ENCODE measurements at places on chromosomes 5 and 9. TPM values are rescaled to one million over a fixed set of nuclear protein-coding genes. Genes with fewer than 3 reads are reported as not detected.

DNA sequence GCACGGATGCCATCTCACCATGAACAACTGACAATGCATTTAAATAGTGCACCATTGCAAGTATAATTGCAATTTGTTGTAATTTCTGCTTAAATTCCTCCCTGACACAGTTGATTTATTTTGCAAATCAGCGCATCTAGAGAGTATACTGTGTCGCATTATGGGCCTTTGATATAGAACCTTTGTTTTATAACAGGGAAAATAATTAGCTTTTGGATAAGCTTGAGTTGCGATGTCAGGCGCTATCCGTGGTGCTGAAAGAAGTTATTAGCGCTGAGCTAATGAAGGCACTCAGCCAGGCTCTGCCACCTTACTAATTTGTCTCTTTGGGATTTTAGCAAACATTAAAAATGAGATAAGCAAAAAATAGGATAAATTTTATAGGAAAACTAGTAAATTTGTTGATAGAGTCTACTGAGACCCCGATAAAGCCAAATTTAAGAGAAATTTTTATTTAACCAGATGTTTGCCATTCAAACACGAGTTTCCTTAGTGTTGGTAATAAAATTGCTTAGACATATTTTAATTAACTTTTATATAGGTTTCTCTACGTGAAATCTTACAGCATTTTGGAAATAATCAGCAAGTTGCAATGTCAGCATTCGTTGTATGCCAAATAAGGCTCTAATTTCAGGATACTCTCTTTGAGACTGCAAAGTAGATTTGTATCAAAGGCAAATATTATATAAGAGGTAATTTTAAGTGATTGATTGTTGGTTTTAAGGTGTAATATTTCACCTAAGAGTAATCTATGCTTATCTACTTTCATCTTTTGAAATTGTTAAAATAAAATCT lies 355.5 kb downstream of the TLR4 start:
- no peak for DNase-seq

DNA sequence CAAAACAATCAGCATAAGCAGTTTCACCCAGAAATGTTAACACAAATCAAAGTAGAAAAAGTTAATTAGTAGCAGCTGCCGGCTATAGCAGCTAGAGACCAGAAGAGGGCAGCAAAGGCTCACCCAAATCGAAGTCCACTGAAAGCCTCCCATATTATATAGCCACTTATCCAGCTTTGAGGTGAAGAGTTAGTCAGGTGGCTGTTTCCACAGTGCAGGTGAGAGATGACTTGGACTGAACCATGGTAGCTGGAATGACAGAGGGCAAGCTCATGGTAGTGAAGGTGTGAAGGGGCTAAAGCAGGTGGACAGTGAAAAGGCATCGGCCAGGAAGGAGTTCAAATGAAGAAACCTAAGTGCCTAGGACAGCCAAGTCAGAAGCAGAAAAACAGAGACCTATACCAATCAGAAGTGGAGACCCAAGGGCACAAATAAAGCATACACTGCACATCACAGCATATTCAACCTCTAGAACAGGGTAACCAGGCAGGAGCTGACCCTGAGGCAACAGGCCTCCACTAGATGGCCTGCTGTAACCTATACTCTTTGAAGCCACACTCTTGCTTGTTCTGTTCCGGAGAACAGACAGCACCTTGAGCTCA lies 7.2 kb upstream of the RNF38 start:
- peak; percentile 68 for DNase-seq

TMEM215 gene
- total RNA-seq = 9.7 TPM

DNA sequence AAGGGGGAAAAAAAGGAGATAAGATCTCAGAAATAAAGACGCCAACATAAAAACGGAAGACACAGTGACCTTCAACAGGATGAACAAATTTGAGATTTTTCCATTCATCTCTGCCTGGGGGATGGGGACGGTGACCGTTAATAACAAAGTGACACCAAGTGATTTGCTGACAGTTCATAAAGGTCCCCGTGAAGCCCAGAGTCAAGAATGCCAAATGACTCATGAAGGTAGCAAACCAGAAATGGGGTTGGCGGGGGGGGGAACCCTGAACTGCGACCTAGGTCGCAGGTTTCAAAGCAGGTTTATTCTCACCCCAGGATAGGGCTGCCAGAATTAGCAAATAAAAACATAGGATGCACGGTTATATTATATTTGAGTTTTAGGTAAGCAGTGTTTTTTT lies 21.1 kb upstream of the SHB start:
- no peak for DNase-seq

- no peak for DNase-seq
Observed at GRCh38 chr9:86082870-86083269, 16.5 kb downstream of the GOLM1 start.

FAM169A gene
- total RNA-seq = 11.4 TPM

DNA sequence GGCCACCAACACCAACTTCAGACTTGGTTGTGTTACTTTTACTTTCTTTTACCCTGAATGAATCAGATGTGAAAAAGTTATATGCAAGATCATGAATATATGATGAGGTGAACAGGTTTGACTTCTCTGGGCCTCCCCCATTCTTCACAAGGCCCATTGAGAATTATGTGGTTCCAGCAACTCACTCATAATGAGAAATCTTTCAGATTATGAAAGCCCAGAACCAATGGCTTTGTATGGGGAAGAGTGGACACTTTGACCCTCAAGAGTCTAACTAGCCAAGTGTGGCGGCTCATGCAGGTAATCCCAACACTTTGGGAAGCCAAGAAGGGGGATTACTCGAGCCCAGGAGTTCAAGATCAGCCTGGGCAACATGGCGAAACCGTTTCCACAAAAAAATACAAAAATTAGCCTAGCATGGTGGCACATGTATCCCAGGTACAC lies 16.1 kb upstream of the LNPEP start:
- no peak for DNase-seq

DNA sequence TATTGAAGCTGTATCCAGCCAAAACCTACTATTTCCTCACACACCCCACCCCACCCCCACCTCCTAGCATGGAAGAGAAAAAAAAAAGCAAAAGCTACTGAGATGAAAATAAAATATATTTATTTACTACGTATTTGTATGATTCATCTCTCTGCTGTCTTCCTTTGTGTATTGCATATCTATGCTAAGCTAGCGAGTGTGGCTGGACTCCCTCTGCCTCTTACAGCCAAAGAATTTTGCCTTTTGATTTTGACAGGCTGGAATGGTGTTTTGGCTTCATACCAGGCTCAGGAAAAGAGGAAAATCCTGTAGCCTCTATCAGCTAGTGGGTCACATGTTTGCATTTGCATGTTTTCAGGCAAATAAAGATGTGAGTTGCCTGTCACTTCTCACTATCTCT lies 2.2 kb downstream of the ABLIM3 start:
- DNase-seq = no peak

DNA sequence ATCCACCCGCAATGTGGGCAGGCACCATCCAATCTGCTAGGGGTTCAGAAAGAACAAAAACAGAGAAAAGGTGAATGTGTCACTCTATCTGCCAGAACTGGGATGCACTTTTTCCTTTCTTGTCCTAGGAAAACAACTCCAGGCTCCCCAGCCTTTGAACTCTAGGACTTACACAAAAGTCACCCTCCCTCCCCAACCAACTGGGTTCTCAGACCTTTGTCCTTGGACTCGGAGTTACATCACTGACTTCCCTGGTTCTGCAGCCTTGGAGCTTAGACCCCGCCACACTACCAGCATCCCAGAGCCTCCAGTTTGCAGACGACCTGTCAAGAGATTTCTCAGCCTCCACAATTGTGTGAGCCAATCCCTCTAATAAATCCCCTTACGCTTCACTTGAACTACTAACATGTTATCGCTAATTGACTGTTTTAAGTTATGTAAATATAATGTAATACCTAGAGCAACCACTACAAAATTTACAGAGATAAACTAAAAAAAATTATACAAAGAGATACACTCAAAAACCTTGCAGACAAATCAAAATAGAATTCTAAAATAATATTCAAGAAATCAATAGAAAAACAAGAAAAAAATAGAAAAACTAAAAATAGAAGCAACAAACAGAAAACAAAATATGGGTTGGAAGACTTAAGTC lies 5.3 kb upstream of the UBLCP1 start:
- no peak for DNase-seq

DNA sequence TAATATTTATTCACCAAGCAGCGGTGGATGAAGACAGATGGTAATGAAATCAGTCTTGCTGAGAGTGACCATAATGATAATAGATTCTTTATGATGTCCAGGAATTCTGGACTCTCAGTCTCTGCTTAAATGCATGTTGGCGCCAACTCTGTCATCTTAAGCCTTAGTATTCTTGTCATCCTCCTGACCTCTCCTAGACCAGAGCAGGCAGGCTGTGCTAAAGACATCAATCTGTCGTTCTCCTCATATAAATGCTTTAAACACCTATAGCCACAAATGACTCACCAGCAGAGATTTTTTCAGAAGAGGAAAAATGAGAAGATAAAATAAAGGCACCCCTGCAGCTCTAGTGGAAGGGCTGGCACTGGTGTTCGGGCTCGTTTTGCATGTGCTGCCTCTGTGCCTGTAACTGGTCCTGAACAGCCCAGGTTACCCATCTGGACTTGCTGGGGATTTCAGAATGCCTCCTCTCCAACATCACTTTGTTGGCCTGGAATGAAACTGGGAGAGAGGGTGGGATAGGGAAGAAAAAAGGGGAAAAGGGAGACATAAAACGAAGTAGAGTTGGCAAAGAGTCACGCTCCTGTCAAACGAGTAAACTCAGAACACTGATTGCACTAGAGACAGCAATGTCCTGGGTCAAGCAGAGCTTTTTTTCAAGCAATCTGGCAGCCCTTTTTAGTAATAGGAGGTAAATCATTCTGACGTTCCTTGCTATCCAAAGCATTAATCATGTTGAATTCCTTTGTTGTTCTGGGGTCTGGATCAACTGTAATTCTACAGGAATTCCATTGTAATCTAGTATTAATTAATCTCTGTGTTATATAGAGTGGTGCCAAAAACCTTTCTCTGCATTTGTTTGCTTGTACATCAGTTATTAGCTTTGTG lies 195.5 kb upstream of the CLINT1 start:
- no peak for DNase-seq

FRMD3 gene
- total RNA-seq = 38.1 TPM

- DNase-seq = no peak
Observed at GRCh38 chr5:148739524-148739923, 85.2 kb upstream of the HTR4 start.

GRCh38 chr9:133874060-133874657 lies 118.0 kb downstream of the VAV2 start:
- DNase-seq = no peak

FYB1 gene
- total RNA-seq = 31.3 TPM

PCDHA1 gene
- total RNA-seq = not detected

C5orf46 gene
- not detected for total RNA-seq

Data from sciatic nerve (tissue), 2 donors.